KBM-7 (cell line): ENCODE measurements at places on chromosomes 6 and 20.
A peak's percentile ranks its signal among the peaks of the same experiment; 100 is the strongest.

GRCh38 chr6:156848123-156848522, 70.9 kb downstream of the ARID1B start:
- DNase-seq: no peak

GRCh38 chr20:57696401-57696961, 13.3 kb downstream of the PMEPA1 start:
- no peak for DNase-seq

DNA sequence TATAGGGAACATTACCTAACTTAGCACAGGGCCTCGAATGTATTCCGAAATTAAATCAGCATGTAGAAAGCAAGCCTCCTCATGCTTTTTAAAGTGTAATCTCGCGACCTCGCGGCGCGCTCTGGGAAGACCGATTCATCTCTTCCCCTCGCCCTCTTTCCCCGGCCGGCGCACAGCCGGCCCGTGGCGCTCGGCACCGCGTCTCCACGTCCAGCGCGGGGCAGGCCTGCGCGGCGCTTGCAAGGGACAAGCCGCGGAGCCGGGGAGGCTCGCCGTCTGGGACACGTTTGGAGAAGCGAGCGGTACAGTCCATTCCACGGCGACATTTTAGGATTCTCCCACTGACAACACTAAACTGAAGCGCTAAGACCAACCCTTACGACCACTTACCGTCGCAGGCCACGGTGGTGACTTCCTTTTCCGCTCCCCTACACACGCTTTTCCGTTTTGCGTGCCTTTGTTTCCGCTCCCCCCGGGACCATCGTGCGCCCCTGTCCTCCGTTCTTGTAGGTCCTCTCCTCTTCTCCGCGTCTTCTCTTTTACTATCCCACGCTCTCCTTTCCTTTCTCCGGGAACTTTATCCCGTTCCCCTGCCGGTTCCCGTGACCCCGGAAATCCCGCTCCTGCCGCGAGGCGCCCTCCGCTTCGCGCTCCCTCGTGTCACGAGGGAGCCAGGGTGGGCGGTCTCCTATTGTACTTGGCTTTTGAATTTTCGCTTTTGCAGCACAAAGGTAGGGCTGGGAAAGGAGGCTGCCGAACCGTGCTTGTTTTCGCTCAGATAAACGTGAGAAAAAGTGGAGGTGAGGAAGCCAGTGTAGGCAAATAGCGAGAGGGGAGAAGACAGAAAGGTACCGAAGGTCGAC, at the start of gene ECHDC1:
TSS of gene ECHDC1 (minus strand) at position 664 of the 863 bp plus-strand sequence. CDS start 12,581 bp downstream, outside the sequence.
- no peak for DNase-seq

DNA sequence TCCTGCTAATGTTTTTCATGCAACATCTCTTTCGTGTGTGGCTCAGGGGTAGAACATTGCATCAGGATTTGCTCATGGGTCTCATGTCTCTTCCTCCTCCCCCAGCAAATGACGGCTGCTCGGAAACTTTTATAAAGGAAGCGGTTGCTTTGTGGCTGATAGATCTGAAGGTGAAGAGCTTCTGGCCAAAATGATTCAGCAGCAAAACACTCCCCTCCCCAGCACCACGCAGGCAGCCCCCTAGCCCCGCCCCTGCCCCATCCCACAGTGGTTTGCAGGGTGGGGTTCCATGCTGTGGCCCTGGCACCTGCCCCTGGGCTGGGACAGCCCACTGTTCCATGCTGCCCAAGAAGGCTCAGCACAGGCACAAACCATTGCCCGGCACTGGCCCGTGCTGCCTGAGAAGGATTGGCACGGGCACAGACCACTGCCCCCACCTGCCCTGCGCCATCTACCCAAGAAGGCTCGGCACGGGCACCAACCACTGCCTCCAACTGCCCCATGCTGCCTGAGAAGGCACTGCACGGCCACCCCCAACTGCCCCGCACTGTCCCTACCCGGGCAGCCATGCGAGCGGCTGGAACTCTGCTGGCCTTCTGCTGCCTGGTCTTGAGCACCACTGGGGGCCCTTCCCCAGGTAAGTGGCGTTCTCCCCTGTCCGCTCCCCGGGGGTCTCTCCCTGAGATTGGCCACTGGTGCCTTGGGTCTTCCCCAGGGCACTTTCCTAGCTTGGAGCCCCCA, at the start of gene CST7:
TSS of gene CST7 (plus strand) at position 331 of the 741 bp plus-strand sequence. CDS start at position 568, 237 bp downstream.
- peak; percentile 91 for DNase-seq

- DNase-seq: no peak
Observed at GRCh38 chr6:304833-305370, 12.6 kb downstream of the DUSP22 start.

GRCh38 chr6:26067367-26067766, 19.9 kb upstream of the HFE start:
- no peak for DNase-seq
